EH (cell line): ENCODE measurements at places on chromosomes 5 and 9.

- DNase-seq, result peak; percentile 96
Measured at GRCh38 chr5:32810804-32811203, 99.7 kb downstream of the NPR3 start.

GRCh38 chr5:133466556-133467334 is 145.6 kb downstream of the FSTL4 start:
- no peak for DNase-seq

DNA sequence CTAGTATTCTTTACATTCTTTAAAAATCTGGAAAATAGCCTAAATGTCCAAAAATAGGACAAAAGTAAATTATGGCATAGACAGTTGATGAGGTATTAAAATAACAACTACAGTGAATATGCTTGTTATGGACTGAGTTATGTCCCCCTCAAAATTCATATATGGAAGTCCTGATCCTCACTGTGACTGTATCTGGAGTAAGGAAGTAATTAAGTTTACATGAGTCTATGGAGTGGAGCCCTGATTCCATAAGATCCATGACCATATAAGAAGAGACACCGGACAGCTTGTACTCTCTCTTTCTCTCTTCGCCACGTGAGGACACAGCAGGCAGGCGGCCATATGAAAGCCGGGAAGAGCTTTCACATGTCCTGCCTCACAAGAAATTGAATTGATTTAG is 28.6 kb upstream of the C5orf58 start:
- DNase-seq, result no peak

GRCh38 chr5:151577566-151577965 is 13.6 kb downstream of the FAT2 start:
- no peak for DNase-seq

GRCh38 chr9:127905788-127906191 is 6.4 kb upstream of the ST6GALNAC6 start:
- no peak for DNase-seq

DNA sequence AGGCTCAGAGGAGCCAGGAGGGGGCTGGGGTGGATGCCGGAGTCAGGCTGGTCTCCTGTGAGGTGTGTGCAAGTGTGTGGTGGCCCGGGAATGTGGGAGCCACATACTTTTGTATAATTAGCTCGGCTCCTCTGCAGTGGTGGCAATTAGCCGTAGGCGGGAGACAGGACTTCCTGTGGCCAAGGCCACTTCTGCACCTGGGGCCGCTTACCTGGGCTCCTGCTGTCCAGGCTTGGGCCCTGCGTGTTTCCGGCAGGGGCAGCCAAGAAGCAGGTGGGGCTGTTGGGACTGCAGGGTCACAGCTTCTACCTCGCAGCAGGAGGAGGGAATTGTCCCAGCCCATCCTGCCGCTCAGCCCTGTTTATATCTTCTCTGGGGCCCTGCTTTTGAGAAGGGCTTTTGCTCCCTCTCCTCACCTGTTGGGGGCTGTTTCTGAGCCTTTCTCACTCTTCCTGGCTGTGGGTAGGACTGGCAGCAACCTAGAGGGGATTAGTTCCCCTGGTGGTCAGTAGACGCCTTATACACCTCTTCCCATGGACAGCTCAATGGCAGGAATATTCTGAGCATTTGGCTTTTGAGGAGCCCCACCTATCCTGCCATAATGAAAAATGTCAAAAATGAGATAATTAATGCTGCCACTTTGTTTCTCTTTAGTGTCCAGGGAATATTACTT is 145.4 kb upstream of the PITX1 start:
- DNase-seq, result no peak
